ENCODE measurements at places on chromosomes 11 and 22. TPM values are rescaled to one million over a fixed set of nuclear protein-coding genes. Genes with fewer than 3 reads are reported as not detected.

The C11orf21 gene
- total RNA-seq: 1.2 TPM

The GNG3 gene
- 0.80 TPM for total RNA-seq

DNA sequence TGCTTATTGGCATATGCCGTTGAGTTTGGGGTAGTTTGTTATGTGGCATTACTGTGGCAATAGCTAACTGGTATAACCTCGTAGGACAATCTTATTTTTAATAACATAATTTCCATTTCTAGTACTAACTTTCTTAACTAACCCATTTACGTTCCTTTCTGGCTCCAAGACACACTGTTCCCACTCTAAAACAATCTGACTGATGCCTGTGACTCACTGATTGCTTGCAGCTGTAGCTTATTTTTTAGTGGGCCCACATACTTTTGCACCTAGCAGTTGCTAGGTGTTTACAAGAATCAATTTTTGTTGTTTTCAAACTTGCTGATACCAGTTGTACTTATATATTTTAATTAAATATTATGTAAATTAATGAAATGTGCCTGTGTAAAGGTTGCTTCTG, 52.2 kb downstream of the FAT3 start:
- DNase-seq: peak; percentile 26

- DNase-seq: no peak
These were observed 113.6 kb downstream of the MICAL3 start for GRCh38 chr22:17910561-17911311.

- no peak for DNase-seq
These were observed 603 bp upstream of the ZFTA start for GRCh38 chr11:63769042-63769713.

The OR51E2 gene
- total RNA-seq: 1.1 TPM

The APOL4 gene
- 0.19 TPM for total RNA-seq

The NCAM1 gene
- total RNA-seq: 96.8 TPM

- no peak for DNase-seq
These were observed 80.8 kb downstream of the ZC3H12C start for GRCh38 chr11:110173811-110174644.

The PGR gene
- 6.3 TPM for total RNA-seq

The MYO18B gene
- total RNA-seq: 0.19 TPM

GRCh38 chr22:49365191-49365837, 462.4 kb downstream of the BRD1 start:
- no peak for DNase-seq

- DNase-seq: no peak
These were observed 97.9 kb downstream of the MORC2 start for GRCh38 chr22:30870451-30871345.

DNA sequence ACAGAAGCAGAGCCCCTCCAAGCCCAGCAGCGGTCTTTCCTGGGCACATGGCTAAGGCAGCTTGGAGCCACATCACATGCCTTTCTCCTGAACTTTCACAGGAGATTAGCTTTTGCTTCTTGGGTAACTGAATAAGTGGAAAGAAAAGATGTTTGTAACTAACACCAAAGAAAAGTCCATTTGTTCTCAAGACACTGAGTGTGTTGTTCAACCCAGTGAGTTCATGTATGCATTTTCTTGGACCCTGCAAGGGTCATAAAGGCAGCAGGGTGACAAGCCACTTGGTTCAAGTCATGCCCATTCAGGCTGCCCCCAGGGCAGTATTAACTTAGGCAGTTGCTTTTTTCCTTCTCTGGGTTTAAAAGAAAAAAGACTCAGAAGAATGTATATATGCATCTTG, 203.4 kb downstream of the FAM76B start:
- no peak for DNase-seq

- no peak for DNase-seq
These were observed 711.6 kb upstream of the LRRC4C start for GRCh38 chr11:42171046-42171445.

The RAB38 gene
- 0.78 TPM for total RNA-seq

- no peak for DNase-seq
These were observed 23.8 kb downstream of the TPBGL start for GRCh38 chr11:75264356-75264755.

The METTL15 gene
- 7.5 TPM for total RNA-seq

- DNase-seq: peak; percentile 68
These were observed 15.5 kb downstream of the EFCAB6 start for GRCh38 chr22:43796567-43796966.

GRCh38 chr11:57463671-57464538, 3.6 kb downstream of the RTN4RL2 start:
- DNase-seq: no peak

DNA sequence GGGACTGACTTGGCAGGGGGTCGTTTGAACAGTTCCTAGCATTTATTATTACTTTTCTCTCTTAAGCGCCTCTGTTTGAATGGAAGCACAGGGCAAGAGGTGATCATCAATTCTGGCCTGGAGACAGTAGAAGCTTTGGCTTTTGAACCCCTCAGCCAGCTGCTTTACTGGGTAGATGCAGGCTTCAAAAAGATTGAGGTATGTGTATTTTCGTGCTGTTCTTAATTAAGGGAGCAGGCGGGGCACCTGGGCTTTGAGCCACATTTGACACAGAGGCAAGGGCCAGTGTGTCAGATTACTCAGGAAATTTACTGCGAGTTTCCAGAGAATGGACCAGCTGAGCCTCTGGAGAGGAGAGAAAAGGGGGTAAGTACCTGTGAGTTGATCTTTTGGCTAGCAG, 102.4 kb upstream of the SORL1-AS1 start:
- DNase-seq: no peak

The CTSW gene
- 1.4 TPM for total RNA-seq

- peak; percentile 72 for DNase-seq
These were observed 208.7 kb upstream of the PLET1 start for GRCh38 chr11:112469376-112469775.

GRCh38 chr11:97157221-97157740, 767.5 kb downstream of the JRKL start:
- no peak for DNase-seq

- no peak for DNase-seq
These were observed 40.8 kb downstream of the PDHX start for GRCh38 chr11:34957206-34957605.

DNA sequence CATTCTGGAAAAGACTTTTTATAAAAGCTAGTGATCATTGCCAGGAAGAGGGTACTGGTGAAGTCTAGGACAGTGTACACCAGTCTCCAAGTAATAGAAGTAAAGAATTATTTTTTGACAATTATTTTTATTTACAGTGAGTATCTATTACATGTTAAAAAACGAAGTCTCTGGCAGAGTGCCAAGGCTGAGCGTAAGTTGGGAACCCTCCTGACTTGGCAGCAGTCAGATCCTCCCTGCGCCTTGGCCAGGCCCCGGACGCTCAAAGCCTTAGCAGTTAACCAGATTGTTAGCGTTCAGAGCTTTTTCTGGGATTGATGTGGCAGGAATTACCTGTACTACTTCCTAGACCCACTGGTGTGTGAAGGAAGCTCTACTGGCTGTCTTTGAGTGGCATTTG, 38.1 kb upstream of the CTTN start:
- DNase-seq: no peak

The RFPL2 gene
- not detected for total RNA-seq

The SORL1 gene
- total RNA-seq: 8.7 TPM
